HL-60 (cell line): ENCODE measurements at places on chromosomes 5 and 9.

- no peak for DNase-seq
Measured at GRCh38 chr5:151550146-151550545, 41.0 kb downstream of the FAT2 start.

DNA sequence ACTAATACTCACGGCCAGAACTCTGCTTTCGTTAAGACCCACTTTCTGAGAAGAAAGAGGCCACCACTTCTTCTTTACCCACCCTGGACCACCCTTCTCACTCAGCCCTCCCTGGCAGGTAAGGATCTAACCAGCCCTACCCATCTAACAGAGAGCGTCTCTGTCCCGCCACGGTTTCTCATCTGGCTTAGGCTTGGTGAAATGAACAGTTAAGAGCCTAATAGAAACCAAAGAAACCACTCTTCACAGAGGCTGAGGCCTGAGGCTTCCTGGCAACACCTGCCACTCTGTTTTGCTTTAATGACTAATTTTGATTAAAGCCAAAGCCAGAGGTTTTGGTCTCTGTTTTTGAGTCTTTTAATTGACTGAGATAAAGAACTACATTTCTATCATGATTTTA, 354.1 kb upstream of the SLC30A5 start:
- DNase-seq: no peak

- no peak for DNase-seq
Measured at GRCh38 chr5:77430726-77431125, 61.4 kb downstream of the WDR41 start.

GRCh38 chr9:86246752-86247161, 12.7 kb downstream of the C9orf153 start:
- peak; percentile 7 for DNase-seq

DNA sequence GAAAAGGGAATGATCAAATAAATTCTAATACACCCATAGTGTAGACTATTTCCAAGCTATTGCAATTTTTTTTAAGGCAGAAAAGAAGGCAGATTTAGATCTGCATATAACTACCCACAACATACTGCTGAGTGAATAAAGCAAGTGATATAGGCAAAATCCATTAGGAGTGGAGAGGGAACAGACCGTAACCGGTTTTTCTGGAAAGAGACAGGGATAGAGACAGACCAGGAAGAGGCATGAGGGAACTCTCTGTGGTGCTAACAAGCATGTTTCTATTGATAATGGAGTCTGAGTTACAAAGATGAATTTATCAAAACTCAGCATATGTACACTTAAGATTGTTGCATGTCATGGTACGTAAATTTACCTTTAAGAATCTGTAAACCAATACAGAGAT, 14.5 kb downstream of the ZDHHC21 start:
- no peak for DNase-seq

DNA sequence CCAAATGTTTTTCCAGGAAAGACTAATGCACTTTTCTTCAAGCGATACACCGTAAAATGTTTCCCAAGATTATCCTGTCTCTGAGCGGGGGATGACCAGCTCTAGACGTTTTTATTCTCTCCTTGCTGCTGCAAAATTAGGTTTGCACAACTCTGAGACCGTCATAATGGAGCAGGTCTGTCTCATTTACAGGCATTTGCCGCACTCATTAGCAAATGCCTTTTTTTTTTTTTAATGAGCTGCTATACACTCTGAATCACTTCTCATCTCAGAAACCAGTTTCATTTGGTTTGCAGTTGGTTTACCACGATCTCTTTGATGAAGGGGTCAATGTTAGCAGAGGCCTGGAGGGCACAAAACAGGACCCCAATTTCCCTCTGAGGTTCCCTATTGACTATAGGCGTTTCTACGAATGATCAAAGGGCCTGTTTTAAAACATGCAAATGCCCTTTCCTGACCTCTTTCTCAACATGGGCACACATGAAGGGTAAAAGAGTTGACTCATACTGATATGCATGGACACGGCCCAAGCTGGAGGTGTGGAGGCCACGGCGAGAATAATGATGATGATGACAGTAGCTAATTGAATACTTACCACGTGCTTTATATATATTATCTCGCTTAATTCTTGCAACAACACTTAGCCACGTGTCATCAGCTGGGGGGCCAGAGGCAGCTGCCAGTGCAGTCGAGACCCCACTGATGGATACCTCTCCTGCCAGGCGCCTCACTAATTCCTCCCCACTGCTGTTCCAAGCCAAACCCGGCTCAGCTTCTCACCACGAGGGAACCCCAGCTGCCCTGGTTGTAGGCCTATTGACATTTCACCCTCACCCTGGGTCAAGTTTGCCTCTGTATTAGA, 89.9 kb upstream of the PTCH1 start:
- no peak for DNase-seq

- DNase-seq: no peak
Measured at GRCh38 chr9:22114956-22115355, 105.9 kb upstream of the CDKN2B start.

DNA sequence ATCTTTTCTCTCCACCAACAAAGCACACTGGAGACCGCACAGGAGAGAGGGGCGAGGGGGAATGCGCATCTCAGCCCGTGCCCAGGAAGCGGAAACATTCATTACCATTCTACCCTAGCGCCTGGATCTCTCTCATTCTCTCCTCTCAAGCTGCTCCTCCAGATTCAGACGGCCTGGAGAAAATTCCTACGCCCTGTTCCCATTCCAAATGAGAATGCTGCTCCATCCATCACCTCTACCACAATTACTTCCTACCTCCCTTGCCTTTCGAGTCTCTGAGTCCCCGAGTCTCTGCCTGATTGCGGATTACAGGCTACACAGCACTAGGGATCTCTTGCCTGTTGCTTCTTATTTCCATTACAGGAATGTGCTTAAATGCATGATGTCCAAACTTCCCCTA, 6.7 kb downstream of the DDX31 start:
- no peak for DNase-seq

DNA sequence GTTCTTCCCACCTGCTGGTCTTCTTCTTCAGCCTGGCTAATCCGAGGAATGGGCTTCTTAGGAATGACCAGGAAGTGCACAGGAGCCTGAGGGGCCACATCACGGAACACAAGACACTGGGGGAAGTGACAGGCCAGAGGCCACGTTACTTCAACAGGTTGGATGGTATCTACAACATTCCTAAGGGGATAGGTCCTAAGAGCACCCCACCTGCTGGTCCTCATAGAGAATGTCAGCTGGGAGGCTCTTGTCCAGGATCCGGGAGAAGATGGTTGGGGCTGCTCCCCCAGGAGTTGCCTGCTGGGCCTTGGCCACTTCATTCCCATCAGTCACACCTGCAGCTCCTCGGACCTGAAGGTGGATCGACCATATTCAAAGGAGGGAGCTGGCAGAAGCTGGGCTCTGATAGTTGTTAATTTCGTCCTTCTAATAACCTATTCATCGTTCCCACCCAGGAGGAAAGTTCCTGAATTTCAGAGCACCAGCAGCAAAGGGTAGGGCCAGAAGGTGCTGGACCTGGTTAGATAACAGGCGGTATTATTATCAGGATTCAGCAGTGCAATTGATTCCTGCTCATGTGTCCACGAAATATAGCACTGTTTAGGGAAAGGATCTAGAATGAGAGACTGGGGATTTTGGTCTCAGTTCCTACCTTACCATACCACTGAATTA, 1.3 kb downstream of the HINT2 start:
- DNase-seq: peak; percentile 28

GRCh38 chr5:173234129-173234790, 746 bp downstream of the NKX2-5 start:
- DNase-seq: no peak

DNA sequence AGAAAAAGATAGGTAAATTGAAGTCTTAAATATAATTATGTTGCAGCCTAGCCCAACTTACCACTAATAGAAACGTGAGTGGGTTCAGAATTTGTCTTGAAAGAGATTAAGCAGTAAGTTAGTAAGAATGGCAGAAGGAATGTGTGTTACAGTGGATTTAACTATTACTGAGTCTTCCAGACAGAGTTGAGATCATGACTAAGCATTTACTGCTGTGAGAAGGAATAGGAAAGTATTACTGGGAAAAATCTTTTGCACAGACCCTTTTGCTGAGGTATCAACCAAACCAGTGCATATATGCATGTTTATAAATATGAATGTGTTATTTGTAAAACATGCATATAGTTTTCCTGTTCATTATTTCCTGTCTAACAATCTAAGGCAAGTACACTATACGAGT, 112.8 kb upstream of the EFNA5 start:
- DNase-seq: no peak

GRCh38 chr5:25993701-25994100, 1044.7 kb downstream of the CDH9 start:
- DNase-seq: no peak

GRCh38 chr5:171355302-171355724, 32.3 kb upstream of the NPM1 start:
- DNase-seq: no peak

DNA sequence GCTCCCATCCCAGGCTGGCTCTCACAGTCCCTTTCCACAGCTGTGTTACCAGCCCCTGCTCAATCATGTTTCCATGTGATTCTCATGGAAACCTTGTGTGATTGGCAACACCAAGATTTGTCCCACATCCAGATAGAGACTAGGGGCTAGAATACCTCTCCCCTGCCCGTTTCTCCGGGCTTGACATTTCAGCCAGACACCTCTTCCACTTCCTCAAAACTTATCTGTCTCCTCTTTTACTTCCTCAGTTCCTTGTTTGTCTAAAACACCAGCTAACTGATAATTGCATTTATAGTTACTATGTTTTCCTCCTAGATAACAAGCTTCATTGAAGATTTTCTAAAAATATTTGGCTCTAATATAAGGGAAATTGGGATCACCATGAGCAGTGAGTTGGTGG, 16.6 kb upstream of the KCNMB1 start:
- DNase-seq: no peak

- no peak for DNase-seq
Measured at GRCh38 chr9:91848146-91848545, 101.9 kb downstream of the ROR2 start.

DNA sequence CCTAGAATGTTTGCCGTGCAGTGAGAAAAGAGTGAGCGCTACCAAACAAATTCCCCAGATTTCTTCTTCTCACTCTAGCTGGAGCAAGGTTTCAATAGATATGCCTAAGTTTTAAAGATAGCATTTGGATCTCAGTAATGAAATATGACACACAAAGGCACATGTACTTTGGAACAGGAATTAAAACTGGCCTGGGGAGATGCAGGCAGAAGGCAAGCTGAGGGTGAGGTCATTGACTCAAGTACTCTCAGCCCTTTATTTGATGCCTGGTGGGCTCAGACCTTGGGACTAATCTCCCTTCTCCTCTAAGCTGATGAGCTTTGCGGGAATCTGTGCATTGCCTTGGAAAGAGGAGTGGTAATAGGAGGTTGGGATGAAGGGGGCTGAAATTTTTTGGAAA, 323.3 kb upstream of the SLC30A5 start:
- no peak for DNase-seq

DNA sequence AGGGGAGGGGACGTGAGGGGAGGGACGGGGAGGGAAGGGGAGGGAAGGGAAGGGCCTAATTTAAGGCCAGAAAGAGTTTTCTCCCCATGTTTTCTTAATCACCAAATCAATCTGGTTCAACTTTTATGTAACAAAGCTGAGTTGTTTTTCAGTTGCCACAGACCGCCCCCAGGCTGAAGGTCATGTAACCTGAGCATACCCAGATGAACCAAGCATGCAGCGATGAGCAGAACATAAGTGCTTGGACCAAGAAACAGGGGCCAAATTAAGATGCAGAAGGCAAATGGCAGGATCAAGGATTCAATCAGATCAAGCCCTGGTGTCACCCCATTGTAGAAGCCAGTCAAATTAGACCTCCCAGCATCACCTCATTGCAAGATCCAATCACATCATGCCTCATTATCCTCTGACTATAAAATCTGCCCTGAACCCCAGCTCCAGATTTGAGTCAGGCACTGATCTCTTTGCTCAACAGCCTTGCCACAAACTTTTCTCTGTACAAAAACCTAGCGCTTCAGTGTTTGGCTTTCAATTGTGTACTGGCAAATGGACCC, 113.5 kb upstream of the TNPO1 start:
- no peak for DNase-seq
